ENCODE measurements at places on chromosomes 3 and 15.

DNA sequence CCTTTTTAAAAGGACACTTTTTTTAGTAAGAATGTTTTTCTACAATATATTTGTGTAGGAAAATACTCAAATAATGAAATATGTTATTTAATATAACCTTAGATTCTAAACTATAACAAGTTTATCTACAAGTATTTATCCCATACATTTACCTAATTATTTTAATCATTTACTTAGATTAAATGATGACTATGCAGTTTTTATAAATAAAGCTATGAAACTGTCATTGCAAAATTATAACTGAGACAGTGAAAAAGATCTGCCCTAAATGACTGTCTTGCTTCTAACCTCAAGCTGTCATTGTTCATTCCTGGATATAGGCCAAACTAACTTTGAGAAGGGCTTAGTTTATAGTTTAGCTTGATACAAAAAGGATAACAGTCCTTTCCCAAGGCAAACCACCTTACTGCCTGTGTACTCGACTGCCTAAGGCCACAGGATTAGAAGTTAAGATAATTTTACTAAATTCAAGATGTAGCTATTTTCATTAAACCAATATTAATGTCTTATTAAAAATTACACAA lies 84.1 kb downstream of the GLDN start:
- DNase-seq, result no peak

- no peak for DNase-seq
Observed at GRCh38 chr3:105853801-105854432, 14.9 kb downstream of the CBLB start.

- DNase-seq, result peak; percentile 45
Observed at GRCh38 chr3:117019082-117019713, 309.6 kb downstream of the TUSC7 start.

GRCh38 chr3:122021811-122022401 lies at the start of gene ILDR1:
ILDR1 (minus strand) TSS chr3:122022247; CDS start chr3:122022077, 170 bp downstream.
- DNase-seq, result no peak

DNA sequence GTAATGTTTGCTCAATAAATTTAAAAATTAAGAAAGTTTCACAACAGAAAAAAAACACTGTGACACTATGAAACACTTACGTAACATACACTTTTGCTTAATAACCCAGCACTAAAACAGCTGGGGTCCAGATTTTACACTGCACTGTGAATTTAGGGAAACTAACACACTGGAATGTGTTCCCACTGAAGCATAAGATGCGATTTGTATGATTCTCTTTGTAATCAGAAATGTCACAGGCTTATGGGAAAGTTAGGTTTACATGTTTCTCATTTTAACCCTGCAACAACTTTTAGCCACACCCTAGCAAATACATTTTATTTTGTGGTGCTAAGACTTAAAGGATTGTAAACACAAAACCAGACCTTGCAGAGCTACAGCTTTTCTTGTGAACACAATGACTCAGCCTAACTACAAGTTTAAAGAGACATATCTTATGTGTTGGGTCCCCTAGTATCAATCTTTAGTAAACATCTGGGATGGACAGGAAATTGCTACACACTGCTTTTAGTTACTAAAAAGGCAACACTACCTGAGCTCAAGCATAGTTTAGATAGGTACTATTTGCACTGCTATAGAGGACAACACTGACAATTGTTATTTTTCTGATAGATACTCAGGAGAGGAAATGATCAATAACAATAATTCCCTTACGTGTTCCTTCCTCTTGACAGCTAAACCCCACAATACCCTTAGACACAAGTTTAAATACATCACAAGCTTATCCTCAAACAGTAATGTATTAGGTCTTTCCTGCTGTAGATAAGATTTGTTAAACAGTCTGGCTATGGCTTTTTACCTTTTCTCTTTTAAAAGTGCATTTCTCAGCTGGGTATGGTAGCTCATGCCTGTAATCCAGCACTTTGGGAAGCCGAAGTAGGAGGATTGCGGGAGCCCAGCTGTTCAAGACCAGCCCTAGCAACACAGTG lies 3.8 kb downstream of the PLD1 start:
- DNase-seq, result no peak

DNA sequence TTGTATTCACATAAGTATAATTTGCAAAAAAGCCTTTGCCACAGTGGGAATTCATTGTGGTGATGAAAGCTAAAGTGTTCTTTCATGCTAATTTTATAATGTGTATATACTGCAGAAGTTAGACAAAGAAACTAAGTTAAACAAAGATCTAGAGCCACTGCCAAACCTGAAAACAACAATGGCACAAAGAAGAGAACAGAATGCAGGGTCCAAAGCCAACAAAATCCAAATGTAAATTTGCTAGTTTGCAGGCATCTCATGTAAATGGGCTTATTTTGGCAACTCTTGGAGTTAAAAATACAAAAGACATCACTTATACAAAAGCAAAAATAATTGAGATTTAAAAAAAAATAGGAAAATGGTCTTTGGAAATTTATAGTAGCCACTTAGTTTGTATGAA lies 123.0 kb downstream of the TCF12 start:
- DNase-seq, result no peak

- no peak for DNase-seq
Observed at GRCh38 chr3:190718097-190718496, 144.4 kb downstream of the GMNC start.

DNA sequence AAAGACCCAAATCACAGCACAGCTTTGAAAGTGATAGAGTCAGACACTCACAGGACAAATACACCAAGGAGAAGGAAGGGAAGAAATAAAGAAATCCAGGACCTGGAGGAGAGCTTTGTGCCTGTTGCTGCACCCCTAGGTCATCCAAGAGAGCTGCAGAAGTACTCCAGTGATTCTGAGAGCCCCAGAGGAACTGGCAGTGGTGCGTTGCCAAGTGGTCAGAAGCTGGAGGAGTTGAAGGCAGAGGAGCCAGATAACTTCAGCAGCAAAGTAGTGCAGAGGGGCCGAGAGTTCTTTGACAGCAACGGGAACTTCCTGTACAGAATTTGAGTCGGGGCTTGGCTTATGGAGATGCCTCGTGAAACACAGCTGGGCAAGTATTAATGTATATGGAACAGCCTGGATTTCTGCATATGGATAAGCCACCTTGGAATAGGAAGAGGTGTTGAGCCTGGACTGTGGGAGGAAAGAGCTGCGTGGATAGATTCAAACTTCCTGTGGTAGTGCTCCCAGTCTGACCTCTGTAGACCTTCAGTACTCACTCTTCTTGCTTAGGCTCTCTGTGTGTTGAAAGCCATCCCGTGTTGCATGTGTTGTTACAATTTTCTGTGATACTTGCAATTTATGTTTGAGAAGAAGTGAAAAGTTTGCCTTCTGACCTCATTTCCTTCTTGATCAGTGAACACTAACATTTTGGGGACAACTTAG lies 6.1 kb downstream of the NGRN start:
- DNase-seq, result no peak

DNA sequence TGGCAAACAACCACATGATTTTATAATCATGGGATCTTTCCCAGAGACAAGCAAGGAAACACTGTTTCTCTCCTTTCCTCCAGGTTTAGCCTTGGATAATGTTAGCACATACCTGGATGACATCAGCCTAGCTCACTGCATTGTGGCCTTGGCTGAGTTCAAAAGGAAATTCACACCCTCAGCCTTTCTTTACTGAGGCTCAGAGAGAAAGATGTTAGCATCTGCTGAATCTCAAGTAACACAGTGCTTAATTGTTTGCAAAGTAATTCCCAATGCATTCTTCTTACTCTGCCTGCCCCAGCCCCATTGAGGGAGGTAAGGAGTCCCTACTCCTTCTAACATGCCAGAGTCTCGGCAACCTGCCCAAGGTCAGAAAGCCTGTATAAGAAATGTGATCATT lies 432.2 kb upstream of the LMCD1 start:
- no peak for DNase-seq

- DNase-seq, result no peak
Observed at GRCh38 chr15:100812802-100813201, 66.8 kb upstream of the ALDH1A3 start.

DNA sequence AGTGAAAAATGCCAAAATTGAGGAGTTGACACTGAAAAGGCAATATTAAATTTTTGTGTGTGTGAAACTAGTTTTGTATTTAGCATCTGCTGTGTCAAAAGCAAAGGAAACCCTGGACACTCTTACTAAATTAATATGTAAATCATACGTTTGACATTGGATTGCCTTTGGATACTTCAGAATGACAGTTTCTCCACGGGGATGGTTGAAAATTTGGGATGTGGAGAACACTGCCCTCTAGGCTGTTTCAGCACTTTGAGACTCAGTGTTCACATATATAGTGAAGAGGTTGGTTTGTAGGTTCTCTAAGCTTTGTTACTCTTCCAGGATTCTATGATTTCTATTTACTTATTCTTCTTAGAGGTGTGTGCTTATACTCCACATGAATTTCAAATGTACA lies 3.0 kb downstream of the ROBO2 start:
- DNase-seq, result no peak

GRCh38 chr3:14605067-14605466 lies 46.5 kb upstream of the CCDC174 start:
- no peak for DNase-seq

- DNase-seq, result no peak
Observed at GRCh38 chr3:132879656-132880055, 157.4 kb upstream of the NPHP3 start.

GRCh38 chr3:188589071-188589470 lies 435.1 kb downstream of the LPP start:
- no peak for DNase-seq

- no peak for DNase-seq
Observed at GRCh38 chr15:34085746-34086145, 15.9 kb downstream of the EMC7 start.

DNA sequence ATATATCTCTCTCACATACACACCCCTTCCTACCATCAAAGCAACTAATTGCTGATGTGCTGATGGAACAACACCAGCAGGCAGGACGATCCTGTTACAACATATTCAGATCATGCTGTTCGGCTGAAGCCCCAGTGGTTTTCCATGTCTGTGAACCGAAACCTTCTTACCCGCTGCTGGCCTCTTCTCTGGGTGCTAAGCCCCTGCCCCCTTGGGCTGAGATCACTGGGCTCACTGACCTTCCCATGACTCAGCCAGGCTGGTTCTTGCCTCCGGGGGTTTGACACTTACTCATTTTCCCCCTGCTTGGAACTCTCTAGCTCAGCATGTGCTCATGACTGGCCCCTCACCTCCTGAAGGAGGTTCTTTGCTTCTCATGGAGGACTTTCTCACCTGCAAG lies 122.0 kb upstream of the RGMA start:
- no peak for DNase-seq

GRCh38 chr3:107421170-107421792 lies 44.0 kb downstream of the CCDC54 start:
- peak; percentile 61 for DNase-seq

DNA sequence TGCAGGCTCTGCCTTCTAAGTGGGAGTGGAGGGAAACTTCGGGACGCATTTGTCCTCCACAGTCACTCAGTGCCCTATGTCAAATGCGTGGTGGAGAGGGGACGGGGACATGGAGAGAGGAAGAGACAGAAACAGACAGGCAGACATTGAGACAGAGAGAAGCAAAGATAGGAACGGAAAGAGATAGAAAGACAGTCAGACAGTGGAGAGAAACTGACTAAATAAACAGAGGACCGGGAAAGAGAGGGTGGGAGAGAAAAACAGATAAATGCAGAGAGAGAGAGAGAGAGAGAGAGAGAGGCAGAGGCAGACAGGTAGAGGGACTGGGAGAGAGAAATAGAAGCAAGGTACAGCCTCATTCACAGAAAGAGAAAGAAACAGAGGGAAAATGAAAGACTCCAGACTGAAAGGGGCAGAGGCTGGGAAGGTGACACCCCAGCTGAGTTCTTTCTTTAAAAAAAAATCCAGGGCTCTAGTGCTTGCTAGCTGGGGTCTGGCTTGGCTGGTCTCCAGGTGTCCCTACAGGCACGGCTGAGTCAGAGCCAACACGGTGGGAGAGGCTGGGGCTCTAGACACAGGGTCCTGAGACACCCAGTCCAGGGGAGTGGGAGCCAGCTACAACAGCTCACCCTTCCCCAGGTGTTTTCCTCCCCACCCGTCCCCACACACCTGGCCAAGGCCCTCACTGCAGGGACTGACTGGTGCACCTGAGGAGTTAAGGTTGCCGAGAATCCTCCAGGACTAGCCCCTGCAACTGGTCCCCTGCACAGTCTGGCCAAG lies 506.1 kb upstream of the PROK2 start:
- no peak for DNase-seq

GRCh38 chr15:89932880-89933279 lies 20.1 kb upstream of the ARPIN start:
- DNase-seq, result no peak

DNA sequence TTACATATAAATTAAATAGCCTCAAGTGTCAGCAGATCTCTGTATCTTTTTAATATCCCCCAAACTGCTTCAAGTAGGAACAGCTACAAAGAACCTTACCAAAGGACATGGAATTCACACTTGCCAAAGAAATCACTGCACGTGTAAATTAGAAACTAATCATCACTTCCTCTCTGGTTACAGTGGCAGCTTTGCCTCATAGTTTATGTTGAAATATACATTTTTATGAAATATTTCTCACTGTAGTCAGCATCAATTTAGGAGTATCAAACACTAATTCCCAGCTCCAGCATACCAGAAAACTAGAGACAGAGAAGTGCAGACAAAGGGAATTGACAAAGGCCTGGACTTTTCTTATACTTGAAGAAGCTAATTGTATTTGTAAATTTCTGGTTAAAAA lies 260.9 kb downstream of the TIGIT start:
- DNase-seq, result no peak

DNA sequence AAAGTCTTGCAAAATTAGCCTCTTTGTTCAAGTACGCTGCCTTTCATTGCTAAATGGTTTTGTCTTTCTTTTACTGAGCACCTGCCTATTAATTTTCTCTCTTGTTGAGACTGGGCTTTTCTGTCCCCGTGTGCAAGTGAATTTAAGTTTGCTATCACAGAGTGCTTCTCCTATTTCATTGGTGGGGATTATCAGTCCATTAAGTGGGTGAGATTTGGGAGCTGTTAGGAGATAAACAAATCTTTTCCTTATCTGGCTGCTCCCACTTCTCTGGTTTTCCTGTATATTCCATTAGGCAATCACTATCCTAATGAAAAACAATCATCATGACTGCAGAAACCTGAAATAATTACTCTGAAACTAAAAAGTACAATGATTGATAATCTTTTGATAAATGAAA lies 254.2 kb downstream of the NR1D2 start:
- no peak for DNase-seq

DNA sequence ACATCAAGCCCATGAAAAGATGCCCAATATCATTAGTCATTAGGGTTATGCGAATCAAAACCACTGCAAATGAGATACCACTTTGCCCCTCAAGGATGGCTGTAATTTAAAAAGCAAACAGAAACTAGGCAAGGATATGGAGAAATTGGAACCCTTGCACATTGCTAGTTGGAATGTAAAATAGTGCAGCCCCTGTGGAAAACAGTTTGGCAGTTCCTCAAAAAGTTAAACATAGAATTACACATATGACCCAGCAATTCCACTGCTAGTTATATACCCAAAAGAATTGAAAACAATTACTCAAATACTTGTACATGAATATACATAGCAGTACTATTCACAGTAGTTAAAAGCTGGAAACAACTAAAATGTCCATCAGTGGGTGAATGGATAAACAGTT lies 186.8 kb upstream of the CGNL1 start:
- DNase-seq, result no peak

All from SK-N-MC (cell line).